Karpas-422 (cell line): ENCODE measurements at places on chromosomes 7 and 10. TPM values are rescaled to one million over a fixed set of nuclear protein-coding genes. Genes with fewer than 3 reads are reported as not detected.

DNA sequence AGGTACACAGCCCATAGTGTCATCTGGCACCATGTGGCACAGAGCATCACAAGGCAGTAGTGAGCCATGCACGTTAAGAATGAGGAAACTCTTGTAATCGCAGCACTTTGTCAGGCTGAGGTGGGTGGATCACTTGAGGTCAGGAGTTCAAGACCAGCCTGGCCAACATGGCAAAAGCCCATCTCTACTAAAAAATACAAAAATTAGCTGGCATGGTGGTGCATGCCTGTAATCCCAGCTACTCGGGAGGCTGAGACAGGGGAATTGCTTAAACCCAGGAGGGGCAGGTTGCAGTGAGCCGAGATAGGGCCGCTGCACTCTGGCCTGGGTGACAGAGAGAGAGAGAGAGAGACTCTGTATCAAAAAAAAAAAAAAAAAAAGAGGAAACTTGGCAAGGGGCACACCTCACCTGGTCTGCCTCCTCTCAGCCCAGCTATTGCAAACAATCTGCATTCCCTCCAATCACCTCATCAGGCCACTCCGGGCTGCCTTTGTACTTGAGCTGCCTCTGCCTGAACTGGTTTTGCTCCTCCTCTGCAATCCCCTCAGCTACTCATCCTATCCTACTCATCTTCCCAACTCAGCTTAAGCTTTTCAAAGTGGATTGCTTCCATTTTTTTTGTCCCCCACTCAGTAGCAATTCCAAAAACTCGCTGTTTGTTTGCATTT lies 46.0 kb upstream of the OPTN start:
- peak; percentile 52 for DNase-seq
- peaks cover 76% of the 10 kb centered on the region for H3K4me1 ChIP-seq
- peak overlapping the region; percentile 61 for H3K27ac ChIP-seq
- H3K36me3 ChIP-seq, result no peaks in the 10 kb centered on the region

GRCh38 chr10:123494301-123494808 lies 171.8 kb upstream of the GPR26 start:
- no peak overlapping the region for H3K27ac ChIP-seq
- no peak overlapping the region for H3K4me3 ChIP-seq
- no peak for DNase-seq
- no peaks in the 10 kb centered on the region for H3K4me1 ChIP-seq
- no peaks in the 10 kb centered on the region for H3K36me3 ChIP-seq

GRCh38 chr7:157977717-157978496 lies 609.7 kb downstream of the PTPRN2 start:
- no peak overlapping the region for H3K27ac ChIP-seq
- no peaks in the 10 kb centered on the region for H3K36me3 ChIP-seq
- H3K4me1 ChIP-seq, result no peaks in the 10 kb centered on the region
- H3K4me3 ChIP-seq, result no peak overlapping the region
- DNase-seq, result no peak

GRCh38 chr7:156614434-156615264 lies 25.9 kb upstream of the RNF32 start:
- no peaks in the 10 kb centered on the region for H3K4me1 ChIP-seq
- no peak for DNase-seq
- H3K36me3 ChIP-seq, result no peaks in the 10 kb centered on the region
- H3K4me3 ChIP-seq, result no peak overlapping the region

- no peaks in the 10 kb centered on the region for H3K27me3 ChIP-seq
- no peak overlapping the region for H3K27ac ChIP-seq
- H3K4me3 ChIP-seq, result no peak overlapping the region
- peaks cover 68% of the 10 kb centered on the region for H3K4me1 ChIP-seq
Measured at GRCh38 chr7:50412973-50413372, 37.2 kb downstream of the FIGNL1 start.

GRCh38 chr10:107284187-107284586 lies 119.7 kb upstream of the SORCS1 start:
- no peak for DNase-seq
- H3K4me1 ChIP-seq, result no peaks in the 10 kb centered on the region
- no peak overlapping the region for H3K27ac ChIP-seq
- no peak overlapping the region for H3K4me3 ChIP-seq
- H3K27me3 ChIP-seq, result no peaks in the 10 kb centered on the region

DNA sequence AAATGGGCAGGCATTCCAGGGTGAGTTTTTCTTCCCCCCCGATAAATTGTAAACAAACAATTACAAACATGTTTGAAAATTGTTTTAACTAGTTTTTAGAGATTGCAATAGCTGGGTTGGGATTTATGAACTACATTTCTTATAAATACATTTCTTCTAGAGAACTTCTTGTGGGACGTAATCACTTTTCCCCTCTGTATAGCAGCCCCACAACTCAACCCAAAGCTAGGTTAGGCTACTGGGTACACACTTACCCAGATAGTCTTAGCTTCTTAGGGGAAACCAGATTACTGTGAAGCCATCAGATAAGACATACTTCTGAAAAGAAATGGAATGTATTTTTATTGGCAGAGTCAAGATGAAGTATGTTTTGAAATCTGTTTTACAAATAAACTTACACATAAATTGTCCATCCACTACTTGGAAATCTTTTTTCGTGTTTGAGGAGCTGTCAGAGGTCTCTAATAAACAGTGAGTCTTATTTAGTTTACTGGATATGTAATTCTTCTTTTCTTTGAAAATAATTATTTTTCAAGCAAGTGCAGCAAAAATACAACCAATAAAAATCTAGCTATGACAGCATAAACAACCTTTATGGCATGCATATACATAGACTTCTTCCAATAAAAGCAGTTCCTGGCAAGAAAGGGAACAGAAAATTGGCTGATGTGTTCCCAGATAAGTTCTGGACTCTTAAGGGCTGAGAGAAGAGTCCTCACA lies 8.0 kb upstream of the GLRX3 start:
- no peaks in the 10 kb centered on the region for H3K36me3 ChIP-seq
- H3K27me3 ChIP-seq, result no peaks in the 10 kb centered on the region
- no peak overlapping the region for H3K27ac ChIP-seq
- H3K4me3 ChIP-seq, result no peak overlapping the region

- peak; percentile 97 for DNase-seq
- H3K27me3 ChIP-seq, result no peaks in the 10 kb centered on the region
- no peaks in the 10 kb centered on the region for H3K36me3 ChIP-seq
- peaks cover 71% of the 10 kb centered on the region for H3K4me1 ChIP-seq
- H3K4me3 ChIP-seq, result peak overlapping the region; percentile 62
Measured at GRCh38 chr10:77565590-77566023, 72.0 kb downstream of the KCNMA1 start.

The CACNB2 gene
- not detected in 2 replicates for total RNA-seq

- no peaks in the 10 kb centered on the region for H3K4me1 ChIP-seq
- no peak overlapping the region for H3K4me3 ChIP-seq
- H3K27ac ChIP-seq, result no peak overlapping the region
- no peaks in the 10 kb centered on the region for H3K27me3 ChIP-seq
- DNase-seq, result peak; percentile 70
- H3K36me3 ChIP-seq, result no peaks in the 10 kb centered on the region
Measured at GRCh38 chr7:105429746-105430612, 41.3 kb upstream of the SRPK2 start.

DNA sequence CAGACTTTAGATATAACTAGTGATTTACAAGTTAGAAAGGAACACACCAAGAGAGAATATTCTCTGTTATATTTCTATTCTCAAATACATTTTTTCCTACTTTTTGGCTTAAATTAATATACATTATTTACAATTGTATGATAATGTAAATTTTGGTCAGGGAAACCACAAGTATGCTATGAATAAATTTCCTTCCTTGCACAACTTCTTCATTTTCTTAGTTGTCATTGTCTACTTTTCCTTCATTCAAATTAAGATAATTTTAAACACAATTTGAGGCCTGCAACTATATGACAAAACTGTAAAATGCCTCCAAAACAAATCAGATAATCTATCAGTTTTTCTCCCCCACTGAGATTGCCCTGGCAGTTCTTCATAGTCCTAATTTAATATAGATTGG lies 131.3 kb downstream of the CDK14 start:
- H3K4me3 ChIP-seq, result peak overlapping the region; percentile 57
- DNase-seq, result peak; percentile 72
- peak overlapping the region; percentile 91 for H3K27ac ChIP-seq
- peaks cover 68% of the 10 kb centered on the region for H3K4me1 ChIP-seq
- peaks cover 53% of the 10 kb centered on the region for H3K36me3 ChIP-seq

DNA sequence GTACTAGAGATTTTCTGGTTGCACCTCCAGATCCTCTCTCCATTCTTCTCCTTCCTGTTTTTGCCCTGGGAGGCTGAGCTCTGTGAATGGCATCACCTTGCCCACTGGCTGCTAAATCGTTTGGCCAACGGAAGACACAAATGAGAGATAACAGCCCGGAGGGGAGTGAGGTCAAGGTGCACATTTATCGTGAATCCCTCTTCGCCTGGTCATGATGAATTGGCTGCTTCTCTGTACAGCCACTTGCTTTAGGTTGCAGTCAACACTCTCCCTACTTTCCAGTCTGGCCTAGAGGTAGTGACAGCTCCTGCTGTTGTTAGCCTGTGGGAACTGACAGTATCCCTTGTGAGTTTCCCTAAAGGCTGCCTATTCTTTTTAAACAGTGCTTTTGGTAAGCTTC lies 85.4 kb upstream of the CHCHD3 start:
- H3K27me3 ChIP-seq, result no peaks in the 10 kb centered on the region
- H3K36me3 ChIP-seq, result no peaks in the 10 kb centered on the region

DNA sequence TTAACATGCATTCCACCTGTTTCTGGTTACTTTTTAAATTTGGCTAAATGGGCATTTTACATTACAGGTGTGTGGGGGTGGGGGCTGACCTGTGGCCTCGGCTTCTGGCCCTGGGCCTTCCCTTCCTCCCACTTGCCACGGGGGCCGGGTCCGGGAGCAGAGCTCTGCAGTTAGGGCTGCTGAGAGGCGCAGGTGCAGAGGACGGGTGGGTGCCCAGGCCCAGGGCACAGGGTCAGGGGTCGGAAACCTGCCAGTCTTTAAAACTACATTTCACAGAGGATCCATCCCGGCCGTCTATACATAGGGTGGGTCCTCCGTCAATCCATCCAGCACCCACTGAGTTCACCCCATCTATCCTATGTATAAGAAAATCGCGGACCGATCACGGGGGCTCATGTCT lies 106.5 kb upstream of the INSIG1 start:
- no peak for DNase-seq
- H3K4me3 ChIP-seq, result no peak overlapping the region
- H3K4me1 ChIP-seq, result no peaks in the 10 kb centered on the region
- H3K27ac ChIP-seq, result no peak overlapping the region

DNA sequence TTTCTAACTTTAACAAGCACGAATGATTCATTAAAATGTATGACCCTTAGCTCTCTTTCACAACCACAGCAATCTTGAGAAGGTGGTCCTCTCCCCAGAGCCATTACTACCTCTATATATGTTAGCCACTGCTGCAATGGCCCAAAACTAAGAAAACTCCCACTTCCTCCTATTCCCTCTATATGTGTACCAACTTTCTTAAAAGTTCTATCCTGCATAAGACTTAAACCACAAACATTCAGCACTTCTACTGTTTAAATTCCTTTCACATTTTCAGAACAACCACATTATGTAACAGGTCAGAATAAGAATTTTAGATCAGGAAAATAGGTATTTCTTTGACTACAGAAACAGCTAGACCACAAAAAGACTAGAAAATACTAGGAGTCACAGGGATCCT lies 36.2 kb downstream of the WASL start:
- no peaks in the 10 kb centered on the region for H3K27me3 ChIP-seq
- H3K36me3 ChIP-seq, result peaks cover 10% of the 10 kb centered on the region; the same call in 1 of the 2 replicates
- DNase-seq, result no peak
- H3K4me3 ChIP-seq, result no peak overlapping the region
- peaks cover 34% of the 10 kb centered on the region for H3K4me1 ChIP-seq

DNA sequence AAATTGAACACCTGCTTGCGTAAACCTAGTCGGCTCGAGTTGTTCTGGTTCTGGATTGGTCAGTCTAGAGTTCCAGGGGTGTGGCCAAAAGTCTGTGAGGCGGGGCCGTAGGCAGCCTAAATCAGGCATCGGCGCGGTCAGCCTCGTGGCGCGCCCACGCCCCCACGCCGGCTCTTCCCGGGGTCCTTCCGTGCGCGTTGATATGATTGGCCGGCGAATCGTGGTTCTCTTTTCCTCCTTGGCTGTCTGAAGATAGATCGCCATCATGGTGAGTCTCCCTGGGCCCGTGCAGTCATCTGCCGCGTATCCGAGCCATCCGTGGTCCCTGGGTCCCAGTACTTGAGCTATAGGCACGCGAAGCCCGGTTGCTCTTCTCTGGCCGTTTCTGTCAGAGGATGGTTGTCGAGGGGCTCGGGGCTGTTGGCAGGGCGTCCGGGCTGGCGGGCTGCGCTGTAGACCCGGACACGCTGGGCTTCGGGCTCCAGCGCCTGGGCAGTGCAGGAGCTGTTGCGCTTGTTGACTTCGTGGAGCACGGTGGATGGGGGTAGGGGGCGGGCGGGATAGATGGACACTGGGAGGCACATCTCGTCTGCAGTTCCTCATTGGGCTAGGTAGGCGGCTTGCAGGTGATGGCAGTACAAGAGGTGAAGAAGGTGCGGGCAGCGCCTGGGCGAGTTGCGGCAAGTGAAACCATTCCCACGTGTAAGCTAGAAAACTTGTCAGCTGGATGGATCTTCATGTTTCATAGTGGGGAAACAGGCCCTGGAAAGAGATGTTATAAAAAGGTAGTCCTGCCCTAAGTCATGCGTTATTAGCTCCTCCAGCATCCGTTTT lies at the start of gene RPS24:
TSS of gene RPS24 (plus strand) at position 227 of the 834 bp plus-strand sequence. CDS start at position 266, 39 bp downstream.
- H3K4me3 ChIP-seq, result peak within 1 kb of the TSS; percentile 93
- H3K27ac ChIP-seq, result peak within 1 kb of the TSS; percentile 80
- H3K36me3 ChIP-seq, result peaks cover 45% of the 10 kb centered on the region
- peak; percentile 99 for DNase-seq
- H3K27me3 ChIP-seq, result no peaks in the 10 kb centered on the region
